ENCODE measurements at places on chromosomes 1 and 21. TPM values are rescaled to one million over a fixed set of nuclear protein-coding genes. Genes with fewer than 3 reads are reported as not detected.

Gene LCE2B
- not detected for total RNA-seq

Gene ZFP69B
- total RNA-seq, result 8.5 TPM

Gene KCNJ9
- not detected for total RNA-seq

Gene MAD2L2
- 91.7 TPM for total RNA-seq

Gene ANGPTL1
- not detected for total RNA-seq

Gene RTCA
- 119 TPM for total RNA-seq

Gene ZNF648
- not detected for total RNA-seq

Gene C8A
- total RNA-seq, result not detected

Gene OR2AK2
- total RNA-seq, result not detected

Gene EDN2
- not detected for total RNA-seq

Gene SPATA46
- total RNA-seq, result not detected

Gene VWA1
- 5.7 TPM for total RNA-seq

Gene GBP5
- 3.4 TPM for total RNA-seq

Gene VASH2
- 4.4 TPM for total RNA-seq

Gene CR1L
- total RNA-seq, result 0.69 TPM

Gene AADACL4
- not detected for total RNA-seq

Gene CELSR2
- total RNA-seq, result 1.0 TPM

Gene FRRS1
- total RNA-seq, result 9.8 TPM

Gene CELA2A
- not detected for total RNA-seq

Gene GNAT2
- 0.11 TPM for total RNA-seq

Gene KIRREL1
- 46.0 TPM for total RNA-seq

Gene BRINP3
- not detected for total RNA-seq

Gene SIPA1L2
- total RNA-seq, result 33.7 TPM

Gene NR1I3
- total RNA-seq, result not detected

Gene RAB25
- not detected for total RNA-seq

Gene LRRC53
- not detected for total RNA-seq

Gene TEX38
- total RNA-seq, result not detected

Gene SH2D5
- total RNA-seq, result 1.3 TPM

Gene DDAH1
- total RNA-seq, result 56.3 TPM

Gene EDARADD
- total RNA-seq, result 6.0 TPM

Gene CDA
- total RNA-seq, result not detected

Gene PLA2G2F
- total RNA-seq, result not detected

Gene ANKRD35
- not detected for total RNA-seq

Gene EVA1C
- total RNA-seq, result 2.2 TPM

Gene AQP10
- not detected for total RNA-seq

Gene VPS45
- 48.5 TPM for total RNA-seq

Gene NFASC
- 5.8 TPM for total RNA-seq

Gene LCA5L
- 6.0 TPM for total RNA-seq

Gene AGT
- not detected for total RNA-seq

Gene ASCL5
- not detected for total RNA-seq

Gene KIF2C
- 117 TPM for total RNA-seq

Gene SPATA1
- 0.24 TPM for total RNA-seq

Gene PLA2G2C
- not detected for total RNA-seq

Gene ALDH4A1
- 9.5 TPM for total RNA-seq

Gene TNFRSF8
- 16.4 TPM for total RNA-seq

Gene FCRL4
- total RNA-seq, result not detected

Gene OR2M5
- total RNA-seq, result not detected

Gene FABP3
- not detected for total RNA-seq

Gene PADI6
- not detected for total RNA-seq

Gene OR2L5
- not detected for total RNA-seq

Gene GNG12
- 209 TPM for total RNA-seq

Data from Daoy (cell line).